ENCODE measurements at places on chromosomes 6 and 20.

DNA sequence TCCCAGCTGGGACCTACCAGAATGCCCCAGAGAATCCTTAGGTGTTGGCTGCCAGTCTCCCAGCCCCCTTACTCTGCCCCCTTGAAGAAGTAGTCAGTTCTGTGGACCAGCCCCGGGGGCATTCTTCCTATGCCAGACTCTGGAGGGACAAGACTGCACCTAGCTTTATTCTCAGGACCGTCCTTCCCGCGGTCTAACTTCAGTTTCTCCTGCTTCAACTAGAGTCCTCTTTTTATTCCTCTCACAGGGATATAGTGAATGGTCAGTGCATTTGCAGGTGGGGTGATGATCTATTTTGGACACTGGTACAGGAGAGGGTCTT lies 35.9 kb upstream of the MDFI start:
- DNase-seq = no peak

- DNase-seq = peak; percentile 75
Measured at GRCh38 chr6:106539936-106540335, 89.4 kb downstream of the RTN4IP1 start.

GRCh38 chr6:34697904-34698559 lies 1.5 kb upstream of the ILRUN start:
- DNase-seq = no peak

GRCh38 chr20:64107736-64108457 lies 532 bp upstream of the NPBWR2 start:
- DNase-seq = peak; percentile 82

DNA sequence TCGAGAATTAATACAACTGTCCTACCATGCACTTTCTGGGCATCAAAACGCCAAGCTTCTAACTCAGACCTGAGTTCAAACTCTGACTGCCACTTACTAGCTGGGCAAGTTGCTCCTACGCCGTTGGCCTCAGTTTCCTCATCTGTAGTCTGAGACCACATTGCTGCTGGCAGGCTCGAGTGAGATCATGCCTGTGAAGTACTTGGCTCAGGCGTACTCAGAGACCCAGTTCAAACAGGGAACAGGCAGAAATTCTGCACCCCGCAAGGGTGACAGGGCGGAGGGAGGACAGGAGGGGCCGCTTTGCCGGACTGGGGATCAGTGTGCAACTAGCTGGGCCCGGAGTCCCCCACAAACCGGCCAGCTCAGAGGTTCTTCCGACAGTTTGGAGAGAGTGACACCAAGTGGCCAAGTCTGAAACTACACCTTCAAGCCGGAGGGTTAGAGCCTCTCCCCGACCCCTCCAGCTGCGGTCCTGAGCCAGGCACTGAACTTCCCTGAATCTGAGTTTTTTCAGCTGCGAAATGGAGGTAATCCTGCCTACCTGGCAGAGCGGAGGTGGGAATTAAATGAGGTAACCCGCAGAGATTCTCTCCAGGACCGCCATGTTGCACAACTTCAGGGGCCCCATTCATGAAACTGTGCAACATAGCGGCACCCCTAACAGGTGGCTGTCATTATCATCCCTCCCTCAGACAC lies 46.0 kb upstream of the PTPN1 start:
- peak; percentile 44 for DNase-seq

- DNase-seq = no peak
Measured at GRCh38 chr6:16684896-16685554, 76.2 kb downstream of the ATXN1 start.

- no peak for DNase-seq
Measured at GRCh38 chr6:93344333-93344835, 75.0 kb downstream of the EPHA7 start.
